Effector CD8-positive, alpha-beta T cell (primary cell): ENCODE measurements at places on chromosomes 2 and 18.

GRCh38 chr18:66209656-66210055, 394.2 kb downstream of the CDH19 start:
- DNase-seq = no peak

DNA sequence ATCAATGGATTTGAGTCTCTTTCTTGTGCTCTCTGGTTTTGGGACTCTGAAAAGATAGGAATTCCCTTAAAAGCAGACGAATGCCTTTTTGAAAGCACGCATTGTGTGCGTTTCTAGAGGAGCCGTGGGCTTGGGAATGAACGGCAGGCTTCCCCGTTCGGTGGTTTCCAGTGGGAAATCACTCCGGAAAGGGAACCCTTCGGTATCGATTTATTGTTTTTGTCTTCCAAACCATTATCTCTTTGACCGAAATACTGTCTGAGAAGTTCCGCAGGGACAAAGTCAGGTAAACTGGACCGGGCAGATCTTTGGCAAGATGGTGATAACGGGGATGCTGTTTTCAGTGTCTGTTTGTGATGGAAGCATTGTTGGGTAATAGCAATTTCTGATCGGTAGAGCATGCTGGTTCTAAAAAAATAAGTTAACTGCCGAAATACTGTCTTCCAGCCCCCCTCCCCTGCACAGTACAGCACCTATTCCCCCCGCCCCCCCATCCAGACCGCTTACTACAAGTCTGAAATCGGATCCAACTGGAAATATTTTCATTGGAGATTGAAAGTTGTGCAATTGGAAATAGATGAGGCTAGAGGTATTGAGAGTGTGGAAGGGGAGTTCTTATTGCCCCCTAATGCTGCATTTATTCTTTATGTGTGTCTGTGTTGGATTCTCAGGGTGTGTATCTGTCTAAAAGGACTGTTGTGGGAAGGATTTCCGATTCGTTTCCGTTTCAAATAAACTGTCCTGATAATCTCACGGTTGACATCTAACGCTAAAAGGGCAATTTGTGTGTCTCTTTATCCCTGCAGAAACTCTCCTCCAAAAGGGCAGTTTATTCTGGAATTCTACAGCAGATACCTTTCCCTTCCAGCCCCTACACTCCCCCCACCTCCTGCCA, 635 bp downstream of the SETBP1 start:
- DNase-seq = no peak

DNA sequence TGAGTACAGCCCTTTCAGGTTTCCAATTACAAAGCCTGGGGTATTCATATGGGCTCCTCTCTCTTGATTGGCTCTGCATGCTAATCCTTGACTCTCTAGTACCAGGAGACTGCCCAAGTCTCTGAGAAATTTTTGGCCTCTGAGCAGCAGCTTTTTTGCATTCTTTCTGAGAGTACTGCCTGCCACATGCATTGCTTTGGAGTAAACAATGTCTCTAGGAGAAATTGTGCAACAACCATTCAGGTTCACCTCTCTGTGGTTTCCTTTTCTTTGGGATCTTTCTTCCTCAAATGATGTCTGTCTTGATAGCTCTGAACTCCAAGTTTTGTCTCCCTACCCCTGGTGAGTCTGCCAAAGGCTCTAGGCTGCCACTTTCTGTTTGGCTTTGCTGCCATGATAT, 115.8 kb upstream of the SETBP1 start:
- no peak for DNase-seq

- no peak for DNase-seq
Observed at GRCh38 chr2:200964498-200964897, 1.0 kb upstream of the ORC2 start.

- DNase-seq = no peak
Observed at GRCh38 chr18:79657342-79657996, 22.1 kb upstream of the CTDP1 start.

DNA sequence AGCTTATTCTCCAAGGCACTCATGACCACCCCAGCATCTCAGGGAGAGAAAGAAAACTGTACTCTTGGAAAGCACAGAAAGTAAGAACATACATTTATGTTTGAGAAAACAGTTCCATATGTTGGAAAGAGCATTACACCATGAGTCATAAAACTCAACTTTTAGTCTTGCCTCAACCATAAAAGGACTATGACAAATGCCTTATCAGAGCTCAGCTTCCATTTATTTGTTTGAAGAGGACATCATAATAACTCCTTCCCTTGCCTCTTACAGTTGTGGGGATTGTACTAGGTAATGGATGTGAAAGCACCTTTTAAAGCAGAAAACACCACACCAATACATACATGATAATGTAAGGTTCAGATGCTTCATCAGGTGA, 370.8 kb downstream of the LNPK start:
- no peak for DNase-seq
